ENCODE measurements at places on chromosomes 1 and 21.
A peak's percentile ranks its signal among the peaks of the same experiment; 100 is the strongest.

DNA sequence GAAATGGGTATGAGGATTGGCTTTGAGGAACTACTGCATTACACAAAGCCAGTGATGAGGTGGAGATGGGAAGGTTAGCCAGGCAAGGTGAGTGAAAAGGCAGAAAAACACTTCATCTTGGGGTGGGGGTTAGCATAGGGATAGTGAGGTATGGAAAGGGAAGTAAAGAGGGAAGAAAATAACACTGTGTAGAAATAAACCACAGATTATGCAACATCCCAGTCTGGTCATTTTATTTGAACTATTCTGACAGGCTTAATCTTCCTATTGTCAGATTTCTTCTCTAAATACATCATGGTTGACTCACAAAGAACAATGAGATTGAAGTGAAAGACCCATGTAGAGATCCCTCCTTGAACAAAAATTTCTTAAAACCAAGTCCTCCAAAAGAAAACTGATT is 640.2 kb downstream of the PTPRC start:
- DNase-seq = no peak

DNA sequence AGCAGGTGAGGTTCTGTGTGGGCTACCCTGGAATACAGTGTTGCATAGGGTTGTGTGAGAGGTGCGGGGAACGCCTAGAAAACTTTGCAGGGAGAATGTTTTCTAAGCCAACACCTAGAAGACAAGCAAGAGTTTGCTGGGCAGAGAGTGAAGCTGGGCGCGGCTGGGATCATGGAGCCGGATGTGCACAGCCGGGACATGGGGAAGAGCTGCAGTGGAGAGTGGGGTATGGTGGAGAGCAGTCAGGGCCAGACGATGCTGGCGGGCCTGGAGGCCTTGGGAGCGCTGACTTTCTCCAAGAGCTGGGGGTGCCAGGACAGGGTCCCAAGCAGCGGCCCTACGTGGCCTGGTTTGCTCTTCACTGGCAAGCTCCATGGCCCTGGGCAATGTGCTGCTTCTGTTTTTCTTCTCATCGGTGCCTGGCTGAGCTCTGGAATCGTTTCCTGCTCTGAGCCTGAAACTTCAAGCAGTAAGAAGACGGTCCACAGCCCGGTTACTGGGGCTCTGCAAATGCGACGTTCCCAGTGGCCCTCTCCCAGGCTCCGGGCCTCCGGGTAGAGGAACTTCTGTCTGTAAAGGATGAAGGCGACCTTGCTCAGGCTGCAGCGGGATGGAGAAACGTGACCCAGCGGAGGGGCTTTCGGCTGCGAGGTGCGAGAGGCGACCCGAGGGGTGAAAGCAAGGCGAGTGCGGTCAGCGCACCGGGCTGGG is 51.9 kb upstream of the CD34 start:
- no peak for DNase-seq

GRCh38 chr1:202659974-202660373 is 50.3 kb downstream of the SYT2 start:
- DNase-seq = no peak

DNA sequence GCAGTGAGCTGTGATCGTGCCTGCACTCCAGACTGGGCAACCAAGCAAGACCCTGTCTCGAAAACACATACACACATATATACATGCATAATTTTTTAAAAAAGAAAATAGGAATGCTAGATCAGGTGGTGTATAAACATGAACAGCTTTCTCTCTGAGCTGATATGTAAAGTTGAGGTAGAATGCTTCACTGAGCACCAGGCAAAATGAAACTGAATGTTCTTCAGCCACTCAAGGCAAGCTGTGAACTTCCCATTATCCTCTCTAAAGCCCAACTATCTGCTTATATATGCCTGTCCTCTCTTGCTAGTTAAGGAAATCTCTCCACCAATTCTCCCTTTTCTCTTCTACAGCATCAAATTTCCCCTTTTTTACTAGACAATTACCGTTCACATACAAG is 93.0 kb downstream of the NUF2 start:
- no peak for DNase-seq

DNA sequence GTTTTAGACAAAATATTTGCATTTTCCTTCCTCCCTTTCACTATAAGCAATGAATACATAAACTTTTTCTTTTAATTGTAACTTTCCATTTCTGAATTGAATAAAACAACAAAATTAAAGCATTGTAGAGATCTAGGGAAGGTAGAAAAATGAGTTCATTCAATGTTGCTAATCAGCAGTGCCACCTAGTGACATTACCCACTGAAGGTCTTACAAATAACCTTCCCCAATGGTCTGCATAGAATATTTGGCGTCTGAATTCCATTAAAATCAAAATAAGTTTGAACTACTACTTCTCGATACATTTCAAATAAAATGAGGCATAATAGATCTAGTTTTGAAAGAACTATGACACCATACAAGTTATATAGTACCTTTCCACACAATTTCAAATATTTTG is 19.6 kb downstream of the FH start:
- DNase-seq = peak; percentile 5

GRCh38 chr1:68280286-68280685 is 48.0 kb upstream of the WLS start:
- no peak for DNase-seq

- no peak for DNase-seq
Observed at GRCh38 chr1:197435224-197435623, 167.2 kb downstream of the CRB1 start.

- no peak for DNase-seq
Observed at GRCh38 chr1:164836614-164837018, 277.6 kb downstream of the PBX1 start.

DNA sequence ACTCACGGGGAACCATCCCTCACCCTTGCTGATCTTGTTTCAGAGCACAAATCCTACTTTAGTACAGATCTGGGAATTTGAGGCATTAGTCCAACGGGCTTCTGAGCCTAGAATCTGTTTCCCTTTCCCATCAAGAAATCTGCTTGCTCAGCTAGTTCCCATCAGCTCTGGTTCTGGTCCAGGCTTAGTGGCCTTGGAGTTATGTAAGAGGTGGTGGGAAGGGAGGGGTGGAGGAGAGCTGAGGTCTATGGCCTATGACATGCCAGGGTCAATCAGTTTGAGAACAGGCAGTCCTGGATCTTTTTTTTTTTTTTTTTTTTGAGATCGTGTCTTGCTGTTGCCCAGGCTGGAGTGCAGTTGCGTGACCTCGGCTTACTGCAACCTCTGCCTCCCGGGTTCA is 4.1 kb downstream of the GSTM1 start:
- no peak for DNase-seq

- DNase-seq = no peak
Observed at GRCh38 chr1:186275822-186276221, 99.2 kb downstream of the TPR start.

GRCh38 chr1:158932171-158932570 is 819 bp downstream of the PYHIN1 start:
- no peak for DNase-seq

DNA sequence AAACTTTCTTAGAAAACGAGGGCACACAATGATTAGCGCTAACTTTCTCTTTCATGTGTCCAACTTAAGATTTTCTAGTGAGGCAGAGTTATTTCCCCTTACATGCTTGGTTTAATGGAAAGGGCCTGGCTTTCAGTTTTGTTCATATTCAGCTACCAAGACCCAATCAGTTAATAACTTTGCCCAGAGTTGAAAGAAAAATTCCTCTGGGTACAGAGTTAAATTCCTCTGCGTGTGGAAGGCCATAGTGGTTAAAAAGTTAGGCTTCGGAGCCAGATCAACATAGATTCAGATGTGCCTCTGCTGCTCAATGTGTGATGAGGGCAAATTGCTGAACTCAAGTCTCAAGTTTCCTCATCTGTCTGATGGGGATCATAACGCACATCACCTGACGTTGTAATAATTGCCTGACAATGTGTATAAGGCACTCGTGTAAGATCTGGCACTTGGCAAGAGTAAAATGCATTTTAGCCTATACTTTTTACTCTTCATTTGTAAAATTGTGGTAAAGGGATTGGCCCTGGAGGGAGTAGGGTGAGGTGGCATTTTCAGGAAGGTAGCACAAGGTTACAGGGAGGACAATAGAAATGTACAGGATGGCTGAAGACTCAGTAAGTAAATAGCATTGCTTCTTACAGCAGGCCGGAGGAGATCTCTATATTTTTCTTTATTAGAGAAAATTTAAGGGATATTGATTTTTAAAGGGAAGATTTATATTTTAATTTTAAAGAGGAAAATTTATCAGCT is 103.4 kb downstream of the ROR1 start:
- DNase-seq = no peak

- no peak for DNase-seq
Observed at GRCh38 chr1:168134132-168134531, 2.6 kb downstream of the GPR161 start.

- DNase-seq = no peak
Observed at GRCh38 chr1:235972311-235972689, 92.6 kb downstream of the NID1 start.

DNA sequence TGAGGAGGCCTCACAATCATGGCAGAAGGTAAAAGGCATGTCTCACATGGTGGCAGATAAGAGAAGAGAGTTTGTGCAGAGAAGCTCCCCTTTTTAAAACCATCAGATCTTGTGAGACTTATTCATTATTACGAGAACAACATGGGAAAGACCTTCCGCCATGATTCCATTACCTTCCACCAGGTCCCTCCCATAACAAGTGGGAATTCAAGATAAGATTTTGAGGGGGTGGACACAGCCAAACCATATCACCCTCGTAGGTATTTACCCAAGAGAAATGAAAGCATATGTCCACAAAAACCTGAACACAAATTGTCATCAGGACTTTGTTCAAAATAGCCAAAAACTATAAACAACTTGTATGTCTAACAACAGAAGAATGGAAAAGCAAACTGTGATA is 45.9 kb upstream of the TENT5C start:
- no peak for DNase-seq

GRCh38 chr1:179205284-179205683 is 24.2 kb downstream of the ABL2 start:
- no peak for DNase-seq

DNA sequence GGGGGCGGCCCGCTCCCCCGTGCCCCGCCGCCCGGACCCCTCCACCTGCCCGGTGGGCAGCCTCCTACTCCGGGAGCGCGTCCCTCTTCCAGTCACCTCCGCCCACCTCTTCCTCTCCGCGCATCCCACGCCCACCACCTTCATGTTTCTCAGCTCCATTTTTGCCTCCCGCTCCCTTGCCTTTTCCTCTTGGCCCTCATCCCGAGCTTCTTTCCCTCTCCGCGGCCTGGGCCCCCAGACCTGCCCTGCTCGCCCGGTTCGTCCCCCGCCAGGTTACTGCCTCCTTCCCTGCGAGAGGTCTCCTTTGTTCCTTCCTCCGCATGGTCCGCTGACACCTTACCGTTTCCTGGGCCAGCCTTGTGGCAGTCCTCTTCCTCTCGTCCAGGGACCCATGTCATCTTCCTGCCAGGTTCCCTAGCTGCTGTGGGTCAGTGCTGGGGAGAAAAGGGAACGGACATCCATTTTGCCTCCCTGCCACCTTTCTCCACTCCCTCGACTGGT is 563 bp downstream of the QSOX1 start:
- DNase-seq = no peak

- DNase-seq = no peak
Observed at GRCh38 chr1:246476771-246477170, 30.3 kb downstream of the SMYD3 start.

DNA sequence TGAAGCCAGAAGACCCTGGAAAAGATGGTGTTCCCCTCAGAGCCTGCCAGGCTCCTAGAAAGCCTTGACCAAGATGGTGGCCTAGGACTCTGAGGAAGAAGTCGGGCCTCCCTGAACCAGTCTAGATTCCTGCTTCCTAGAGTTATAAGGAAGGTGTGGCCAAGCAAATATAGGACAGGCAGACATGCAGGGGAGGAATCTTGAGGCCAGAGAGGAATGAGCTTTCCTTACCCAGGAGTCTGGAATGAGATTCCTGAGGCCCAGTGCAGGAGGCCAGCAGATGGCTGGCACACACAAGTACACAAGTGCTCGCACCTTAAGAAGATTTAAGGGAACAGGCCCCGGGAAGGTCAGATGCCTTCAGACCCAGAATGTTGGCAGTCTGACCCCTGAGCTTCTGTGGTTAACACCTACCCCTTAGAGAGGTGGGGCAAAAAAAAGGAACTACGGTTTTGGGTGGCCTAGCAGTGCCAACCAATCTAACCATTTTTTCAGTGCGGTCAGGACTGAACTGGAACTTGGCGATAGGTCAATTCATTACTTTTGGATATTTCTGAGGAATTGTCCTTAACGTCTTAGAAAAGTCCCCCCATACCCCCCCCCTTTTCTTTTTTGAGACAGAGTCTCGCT is 73.3 kb downstream of the MDM4 start:
- no peak for DNase-seq

- DNase-seq = no peak
Observed at GRCh38 chr1:205259324-205259832, 31.6 kb downstream of the TMCC2 start.

- DNase-seq = peak; percentile 85
Observed at GRCh38 chr1:117173691-117174090, 37.0 kb downstream of the VTCN1 start.

DNA sequence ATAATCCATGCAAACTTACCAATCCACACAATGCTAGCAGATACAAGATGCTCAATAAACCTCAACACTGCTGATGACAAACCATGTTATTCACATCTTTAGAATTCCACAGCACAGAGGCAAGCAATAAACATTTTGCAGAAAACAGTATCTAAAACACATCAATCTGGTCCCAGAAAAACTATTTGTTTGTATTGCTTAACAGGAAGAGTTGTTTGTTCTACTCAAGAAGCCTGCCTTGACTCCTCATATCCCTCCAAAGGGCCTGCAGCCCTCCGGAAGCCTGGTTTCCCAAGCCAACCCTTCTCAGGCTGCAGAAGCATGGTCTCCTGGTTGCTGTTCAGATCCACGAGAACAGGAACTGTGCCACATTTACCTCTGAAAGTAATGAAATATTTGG is 139.7 kb downstream of the RERE start:
- no peak for DNase-seq

- DNase-seq = no peak
Observed at GRCh38 chr1:167601442-167602383, 28.3 kb upstream of the RCSD1 start.

GRCh38 chr1:222093518-222093917 is 351.6 kb upstream of the DUSP10 start:
- no peak for DNase-seq

DNA sequence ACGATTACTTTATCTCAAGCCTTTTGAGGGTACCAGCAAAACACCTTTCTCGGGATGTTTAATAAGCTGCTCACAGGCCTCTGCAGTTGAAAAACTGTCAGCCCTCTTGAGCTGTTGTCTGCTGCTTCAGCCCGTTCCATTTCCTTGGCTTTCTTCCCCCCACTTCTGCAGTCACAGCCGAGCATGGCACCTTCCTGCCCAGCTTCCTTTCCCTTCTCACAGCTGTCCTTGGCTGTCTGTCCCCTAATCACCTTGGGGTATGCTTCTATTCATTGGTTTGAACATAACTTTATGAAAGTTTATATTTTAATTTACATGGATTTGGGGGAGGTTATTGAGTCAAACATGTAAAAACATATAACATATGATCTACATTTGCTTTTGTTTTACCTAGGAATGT is 6.9 kb upstream of the PROX1 start:
- DNase-seq = no peak

GRCh38 chr21:32917362-32918135 is 108.2 kb upstream of the OLIG2 start:
- DNase-seq = no peak

Measured in NCI-H524 (cell line).